ENCODE measurements at places on chromosomes 11 and 22. TPM values are rescaled to one million over a fixed set of nuclear protein-coding genes. Genes with fewer than 3 reads are reported as not detected.

The TRIM22 gene
- 0.86 TPM for total RNA-seq

The CCDC134 gene
- total RNA-seq, result 3.3 TPM

The NRIP3 gene
- total RNA-seq, result 0.60 TPM

The GLYATL2 gene
- total RNA-seq, result not detected

The MOGAT2 gene
- not detected for total RNA-seq

The SCN2B gene
- not detected for total RNA-seq

The ANO5 gene
- total RNA-seq, result 1.9 TPM

The C11orf87 gene
- not detected for total RNA-seq

The RRM1 gene
- 72.0 TPM for total RNA-seq

The TESMIN gene
- total RNA-seq, result 6.7 TPM

The RAG1 gene
- 0.16 TPM for total RNA-seq

The SLC5A1 gene
- total RNA-seq, result not detected

The BIK gene
- total RNA-seq, result 2.1 TPM

The OR5A1 gene
- not detected for total RNA-seq

The OR5P2 gene
- total RNA-seq, result not detected

The ENTHD1 gene
- total RNA-seq, result not detected

The SHISA8 gene
- 0.31 TPM for total RNA-seq

The TTC28 gene
- 3.1 TPM for total RNA-seq

The C11orf16 gene
- total RNA-seq, result not detected

The RAG2 gene
- not detected for total RNA-seq

The IL18 gene
- 97.1 TPM for total RNA-seq

The MAJIN gene
- total RNA-seq, result not detected

The DUSP8 gene
- 2.2 TPM for total RNA-seq

The NXPE4 gene
- total RNA-seq, result not detected

The MS4A3 gene
- total RNA-seq, result not detected

The IFITM5 gene
- total RNA-seq, result not detected

The BID gene
- total RNA-seq, result 88.5 TPM

The LRRC74B gene
- total RNA-seq, result not detected

The CRYBB2 gene
- not detected for total RNA-seq

The KLHL35 gene
- 0.63 TPM for total RNA-seq

The TPBGL gene
- total RNA-seq, result 0.14 TPM

The SNAP29 gene
- 18.2 TPM for total RNA-seq

The CRYBA4 gene
- not detected for total RNA-seq

The TMEM123 gene
- 141 TPM for total RNA-seq

The KRTAP5-9 gene
- not detected for total RNA-seq

The MRGPRX3 gene
- total RNA-seq, result not detected

The FAT3 gene
- 0.53 TPM for total RNA-seq

The APOA5 gene
- total RNA-seq, result not detected

The MIAT gene
- total RNA-seq, result 0.27 TPM

Measured in A549 treated with Mapracorat at 1 μM for 4 hours (cell line).